Motor neuron (in vitro differentiated cells): ENCODE measurements at places on chromosomes 6 and 20. TPM values are rescaled to one million over a fixed set of nuclear protein-coding genes. Genes with fewer than 3 reads are reported as not detected.

GRCh38 chr6:5550631-5551030, 289.3 kb downstream of the FARS2 start:
- no peak for ATAC-seq

DNA sequence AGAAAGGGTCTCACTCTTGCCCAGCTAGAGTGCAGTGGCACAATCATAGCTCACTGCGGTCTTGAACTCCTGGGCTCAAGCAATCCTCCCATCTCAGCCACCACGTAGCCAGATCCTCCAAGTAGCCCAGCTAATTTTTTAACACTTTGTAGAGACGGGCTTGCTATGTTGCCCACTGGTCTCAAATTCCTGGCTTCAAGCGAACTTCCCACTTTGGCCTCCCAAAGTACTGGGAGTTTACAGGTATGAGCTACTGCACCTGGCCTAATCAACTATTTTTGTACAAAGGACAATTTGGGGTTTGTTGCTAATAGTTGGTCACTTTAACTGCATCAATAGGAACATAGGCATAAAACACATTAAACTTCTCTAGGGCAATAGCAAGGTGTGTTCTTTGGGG, 29.9 kb upstream of the SYNCRIP start:
- ATAC-seq, result no peak

GRCh38 chr6:36546308-36546919, 865 bp downstream of the STK38 start:
- ATAC-seq, result peak; percentile 5

- no peak for ATAC-seq
Observed at GRCh38 chr6:169864148-169865020, 113.0 kb downstream of the ERMARD start.

- ATAC-seq, result no peak
Observed at GRCh38 chr6:79404677-79405076, 132.6 kb downstream of the LCA5 start.

DNA sequence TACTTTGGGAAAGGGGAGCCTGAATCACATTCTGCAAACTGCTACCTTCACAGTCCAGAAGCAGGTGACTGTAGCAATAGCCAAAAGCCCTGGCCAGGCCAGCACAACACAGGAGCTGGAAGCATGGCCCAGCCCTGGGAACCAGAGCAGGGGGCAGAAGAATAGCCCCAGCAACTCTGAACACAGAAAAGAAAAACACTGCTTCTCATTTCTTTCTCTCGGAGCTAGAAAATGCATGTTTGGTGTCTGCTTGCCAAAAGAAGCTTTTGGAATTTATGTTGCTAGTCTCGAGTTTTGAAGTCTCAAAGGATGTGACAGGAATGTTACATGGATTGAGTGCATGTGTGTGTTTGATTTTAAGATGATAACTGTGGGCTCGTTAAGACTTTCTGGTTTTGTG, 79.8 kb upstream of the SCAF8 start:
- ATAC-seq, result peak; percentile 11

DNA sequence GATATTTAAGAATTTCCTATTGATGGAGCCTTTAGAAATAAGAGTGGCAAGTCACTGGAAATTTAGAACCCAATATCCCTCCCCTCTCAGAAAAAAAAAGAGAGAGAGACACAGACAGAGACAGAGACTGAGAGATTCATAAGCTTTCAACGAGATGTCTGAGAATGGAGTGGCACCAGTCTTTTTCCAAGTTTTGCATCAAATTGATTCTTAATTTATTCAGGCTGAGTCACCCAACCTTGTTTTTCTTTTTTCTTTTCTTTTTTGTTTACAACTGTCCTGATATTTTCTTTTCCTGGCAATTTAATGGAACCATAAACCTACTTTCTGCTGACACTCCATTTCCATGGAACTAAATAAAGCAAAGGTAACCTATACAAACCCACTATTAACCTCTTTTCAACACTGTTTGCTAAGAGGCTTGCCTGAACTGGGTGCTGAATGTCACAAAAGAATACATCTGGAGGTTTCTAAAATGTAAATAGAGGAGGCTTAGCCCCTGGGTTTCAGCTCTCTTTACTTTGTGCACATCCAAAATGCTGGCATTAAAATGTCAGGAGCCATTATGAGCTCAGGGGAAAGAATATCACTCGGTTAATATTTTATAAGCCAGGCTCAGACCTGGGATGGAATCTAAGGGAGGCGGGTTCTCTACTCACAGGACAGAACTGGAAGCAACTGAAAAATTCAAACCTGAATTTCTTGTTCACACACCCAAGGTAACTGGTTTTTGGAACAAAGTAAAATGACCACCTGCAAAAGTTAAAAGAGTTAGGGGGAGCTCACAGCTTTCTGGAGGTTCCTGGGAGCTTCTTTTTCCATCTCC, 100.8 kb downstream of the BFSP1 start:
- no peak for ATAC-seq

DNA sequence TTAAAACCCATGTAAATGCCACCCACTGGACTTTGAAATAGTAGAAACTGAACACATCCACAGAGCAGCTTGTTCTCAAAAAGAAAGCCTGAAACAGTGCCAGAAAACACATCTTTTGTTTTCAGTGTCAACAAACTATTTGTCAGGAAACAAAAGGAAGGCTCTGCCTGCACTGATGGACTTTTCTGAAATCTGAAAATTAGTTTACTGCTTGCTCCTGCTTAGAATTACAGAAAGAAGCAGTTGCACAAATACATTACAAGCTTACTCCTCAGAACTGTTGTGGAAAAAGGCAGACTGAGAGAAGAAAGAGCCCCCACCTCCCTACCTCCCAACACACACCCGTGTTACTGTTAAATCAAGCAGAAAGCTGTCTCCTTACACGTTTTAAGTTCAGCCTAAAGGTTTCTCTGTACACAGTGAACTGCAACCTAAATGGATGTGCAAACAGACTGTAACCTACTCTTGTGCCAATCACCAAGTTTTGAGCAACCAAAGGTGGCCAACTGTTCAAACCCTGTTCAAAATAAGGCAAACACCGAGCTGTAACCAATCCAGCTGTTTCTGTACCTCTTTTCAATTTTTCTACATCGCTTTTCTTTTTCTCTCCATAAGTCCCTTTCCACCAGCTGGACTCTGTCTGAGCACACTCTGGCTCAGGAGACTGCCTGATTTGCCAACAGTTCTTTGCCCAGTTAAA, 43.7 kb downstream of the FRK start:
- ATAC-seq, result peak; percentile 34

DNA sequence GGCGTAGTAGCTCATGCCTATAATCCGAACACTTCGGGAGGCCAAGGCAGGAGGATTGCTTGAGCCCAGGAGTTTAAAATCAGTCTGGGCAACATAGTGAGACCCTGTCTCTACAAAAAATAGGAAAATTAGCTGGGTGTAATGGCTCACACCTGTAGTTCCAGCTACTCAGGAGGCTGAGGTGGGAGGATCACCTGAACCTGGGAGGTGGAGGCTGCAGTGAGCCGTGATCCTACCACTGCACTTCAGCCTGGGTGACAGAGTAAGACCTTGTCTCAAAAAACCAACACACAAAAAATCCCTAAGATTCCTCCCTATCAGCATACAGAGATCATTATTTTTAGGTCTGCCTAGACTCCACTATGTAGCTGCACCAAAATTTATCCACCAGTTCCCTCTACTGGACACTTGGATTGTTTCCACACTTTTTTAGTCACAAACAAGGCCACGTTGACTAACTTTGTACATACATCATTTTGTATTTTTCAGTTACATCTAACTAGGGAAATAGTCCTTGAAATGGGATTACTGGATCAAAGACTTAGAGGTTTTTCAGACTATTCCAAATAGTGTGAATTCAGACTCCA, 3.6 kb upstream of the PHF1 start:
- ATAC-seq, result no peak

- no peak for ATAC-seq
Observed at GRCh38 chr6:46606338-46606737, 46.3 kb downstream of the CYP39A1 start.

- no peak for ATAC-seq
Observed at GRCh38 chr6:116157391-116157790, 31.5 kb upstream of the COL10A1 start.

GRCh38 chr6:77106992-77107391, 356.3 kb downstream of the HTR1B start:
- peak; percentile 33 for ATAC-seq

DNA sequence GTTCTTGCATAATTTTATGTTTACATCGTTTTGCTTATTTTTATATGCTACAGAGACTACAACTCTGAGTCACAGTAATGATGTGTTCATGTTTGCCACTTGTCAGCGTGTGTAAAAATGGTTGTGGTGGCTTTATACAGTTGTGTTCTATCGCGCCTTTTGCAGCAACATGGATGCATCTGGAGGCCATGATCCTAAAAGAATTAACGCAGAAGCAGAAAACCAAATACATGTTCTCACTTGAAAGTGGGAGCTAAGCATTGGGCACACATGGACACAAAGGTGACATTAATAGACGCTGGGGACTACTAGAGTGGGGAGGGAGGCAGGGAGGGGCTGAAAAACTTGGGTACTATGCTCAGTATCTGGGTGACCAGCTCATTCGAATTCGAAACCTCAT, 996 bp upstream of the SEC23B start:
- ATAC-seq, result no peak

DNA sequence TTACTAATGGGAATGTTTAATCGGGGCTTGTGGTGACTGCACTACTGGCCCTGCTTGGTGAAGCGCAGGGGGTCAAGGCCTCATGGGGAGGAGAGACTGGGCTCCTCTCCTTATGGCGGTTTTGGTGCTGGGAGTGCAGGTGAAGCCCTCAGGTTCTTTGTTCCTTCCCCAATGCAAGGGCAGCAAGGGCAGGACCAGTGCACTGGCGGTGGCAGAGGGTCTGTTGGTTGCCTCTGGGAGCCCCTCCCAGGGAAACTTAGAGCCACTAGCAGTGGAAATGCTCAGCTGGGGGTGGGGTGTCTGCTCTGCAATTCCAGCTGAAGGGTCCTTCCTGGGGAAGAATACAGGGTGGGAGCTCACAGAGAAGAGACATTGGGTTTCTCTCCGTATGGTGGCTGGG, 66.5 kb downstream of the KLHL32 start:
- no peak for ATAC-seq

DNA sequence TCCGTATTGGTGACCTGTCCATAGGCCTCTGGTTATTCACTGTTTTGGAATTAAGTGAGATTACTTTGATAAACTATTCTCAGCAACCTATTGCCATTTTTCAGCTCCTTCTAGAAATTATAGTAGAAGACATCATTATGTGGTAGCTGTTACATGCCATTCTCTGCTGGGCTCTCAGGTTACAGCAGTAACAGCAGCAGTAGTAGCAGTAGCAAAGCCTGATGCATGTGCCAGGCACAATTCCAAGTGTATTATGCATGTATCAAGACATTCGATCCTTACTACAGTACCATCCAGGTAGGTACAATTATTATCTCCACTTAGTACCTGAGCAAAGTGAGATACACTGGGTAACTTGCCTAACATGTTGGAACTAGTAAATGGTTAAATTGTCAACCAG, 74.3 kb downstream of the RPS12 start:
- peak; percentile 43 for ATAC-seq

DNA sequence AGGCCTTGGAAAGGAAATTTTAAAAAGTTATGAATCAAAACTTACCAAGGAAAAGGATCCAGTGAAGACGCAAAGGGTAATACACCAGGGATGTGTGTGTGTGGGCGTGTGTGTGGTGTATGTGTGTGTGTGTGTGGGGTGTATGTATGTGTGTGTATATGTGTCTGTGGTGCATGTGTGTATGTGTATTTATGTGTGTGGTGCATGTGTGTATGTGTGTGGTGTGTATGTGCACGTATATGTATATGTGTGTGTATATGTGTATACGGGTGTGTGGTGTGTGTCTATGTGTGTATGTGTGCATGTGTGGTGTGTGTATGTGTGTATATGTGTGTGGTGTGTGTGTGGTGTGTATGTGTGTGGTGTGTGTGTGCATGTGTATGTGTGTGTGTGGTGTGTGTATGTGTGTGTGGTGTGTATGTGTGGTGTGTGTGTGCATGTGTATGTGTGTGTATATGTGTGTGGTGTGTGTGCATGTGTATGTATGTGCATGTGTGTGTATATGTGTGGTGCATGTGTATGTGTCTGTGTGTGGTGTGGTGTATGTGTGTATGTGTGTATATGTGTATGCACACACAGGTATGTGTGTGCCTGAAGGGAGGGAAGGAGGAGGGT, 176.1 kb upstream of the SUPT3H start:
- ATAC-seq, result no peak

DNA sequence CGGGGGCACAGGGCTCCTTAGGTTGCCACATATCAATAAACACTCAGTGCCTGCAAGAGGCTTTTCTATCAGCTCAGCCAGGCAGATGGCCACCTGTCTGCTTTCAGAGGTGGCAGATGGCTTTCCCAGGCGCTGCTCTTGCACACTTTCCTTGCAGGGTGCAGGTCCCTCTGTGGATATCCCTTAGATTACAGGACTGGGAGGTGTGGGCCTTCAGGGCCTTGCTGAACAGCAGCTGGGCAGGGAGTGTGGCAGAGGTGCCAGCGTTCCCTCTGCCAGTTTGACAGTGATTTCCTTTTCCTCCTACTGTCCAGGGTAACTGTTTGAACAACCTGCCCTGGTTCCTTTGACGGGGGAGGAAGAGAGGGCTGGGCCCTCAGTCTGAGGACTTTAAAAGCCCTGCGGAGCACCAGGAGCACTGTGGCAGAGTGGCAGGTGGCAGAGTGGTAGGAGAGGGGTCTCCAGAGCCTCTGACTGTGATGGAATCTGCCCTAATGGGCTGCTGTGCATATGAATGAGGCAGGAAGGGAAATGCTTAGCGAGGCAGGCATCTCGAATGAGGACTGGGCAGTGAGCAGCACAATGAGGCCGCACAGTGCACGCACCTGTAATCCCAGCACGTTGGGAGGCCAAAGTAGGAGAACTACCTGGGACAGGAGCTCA, 34.2 kb downstream of the ABHD12 start:
- ATAC-seq, result no peak

Gene MYO6
- 20.1 and 24.9 TPM in 2 replicates for total RNA-seq

Gene ARMC12
- total RNA-seq, result 2.4 and 2.8 TPM in 2 replicates

Gene GNAS-AS1
- total RNA-seq, result 0.50 and 1.2 TPM in 2 replicates

Gene OR2J3
- total RNA-seq, result 0.13 TPM in 1 of 2 replicates, not detected in the other

Gene NOX3
- not detected in 2 replicates for total RNA-seq

Gene PPP1R16B
- 2.3 and 2.5 TPM in 2 replicates for total RNA-seq

Gene CYP24A1
- total RNA-seq, result 0.33 and 1.1 TPM in 2 replicates

Gene CDYL
- 57.5 and 69.0 TPM in 2 replicates for total RNA-seq

Gene CDS2
- 47.5 and 51.4 TPM in 2 replicates for total RNA-seq

Gene EBF4
- 7.3 and 7.7 TPM in 2 replicates for total RNA-seq
